ENCODE measurements at places on chromosomes 5 and 9.

DNA sequence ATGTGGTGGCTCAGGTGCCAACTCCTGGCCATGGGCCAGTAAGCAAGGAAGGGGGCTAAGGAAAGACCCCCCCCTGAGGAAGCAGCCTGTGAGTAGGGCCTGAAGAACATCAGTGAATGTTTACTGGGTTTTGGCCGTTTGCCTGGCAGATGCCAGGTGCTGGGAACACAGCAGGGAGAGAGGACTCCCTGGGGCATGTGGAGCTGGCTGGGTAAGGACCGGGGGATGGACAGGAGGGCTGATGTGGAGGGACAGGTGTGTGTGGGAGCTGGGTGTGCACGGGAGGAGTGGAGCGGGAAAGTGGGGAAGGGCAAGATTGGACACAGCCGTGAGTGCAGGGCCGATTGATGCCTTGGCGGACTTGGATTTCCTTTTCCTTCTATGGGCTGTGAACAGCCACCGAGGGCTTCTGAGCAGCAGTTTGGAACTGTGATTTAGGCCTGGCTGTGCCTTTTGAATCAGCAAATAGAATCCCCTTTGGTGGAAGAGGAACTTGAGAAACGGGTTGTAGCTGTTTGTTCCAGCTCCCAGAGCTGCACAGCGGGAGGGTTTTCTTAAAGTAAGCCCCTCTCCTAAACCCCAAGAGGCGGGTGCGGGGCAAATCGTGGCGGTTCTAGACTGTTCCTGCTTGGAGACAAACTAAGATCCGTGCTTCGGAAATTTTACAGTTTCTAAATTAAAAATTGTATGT, 3.1 kb downstream of the HMCN2 start:
- no peak for DNase-seq

GRCh38 chr9:123716339-123716945, 213.5 kb downstream of the DENND1A start:
- no peak for DNase-seq

GRCh38 chr5:67814569-67815311, 400.8 kb upstream of the PIK3R1 start:
- DNase-seq: no peak

- DNase-seq: no peak
Observed at GRCh38 chr9:114300846-114301797, 21.8 kb upstream of the ORM1 start.
